Stimulated activated CD4-positive, alpha-beta T cell treated with anti-CD3 and anti-CD28 coated beads, Interleukin-4, amount 100 ng/mL, for 1 hour (primary cell): ENCODE measurements at places on chromosomes 11 and 22.

DNA sequence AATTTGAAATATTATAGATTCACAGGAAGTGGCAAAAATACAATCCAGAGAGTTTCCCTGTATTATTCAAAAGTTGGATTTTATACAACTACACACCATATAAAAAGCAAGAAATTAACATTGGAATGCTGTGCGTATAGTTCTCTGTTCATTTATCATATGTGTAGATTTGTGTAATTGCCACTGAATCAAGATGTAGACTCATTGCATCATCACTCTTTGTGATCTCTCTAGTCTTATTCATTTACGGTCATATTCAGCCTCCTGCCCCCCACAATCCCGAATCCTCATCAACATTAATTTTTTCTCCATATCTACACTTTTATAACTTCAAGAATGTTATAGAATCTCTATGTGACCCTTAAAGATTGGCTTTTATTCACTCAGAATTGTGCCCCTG, 390.6 kb upstream of the B3GAT1 start:
- no peak for DNase-seq

GRCh38 chr22:49393526-49393925, 434.1 kb downstream of the BRD1 start:
- no peak for DNase-seq

DNA sequence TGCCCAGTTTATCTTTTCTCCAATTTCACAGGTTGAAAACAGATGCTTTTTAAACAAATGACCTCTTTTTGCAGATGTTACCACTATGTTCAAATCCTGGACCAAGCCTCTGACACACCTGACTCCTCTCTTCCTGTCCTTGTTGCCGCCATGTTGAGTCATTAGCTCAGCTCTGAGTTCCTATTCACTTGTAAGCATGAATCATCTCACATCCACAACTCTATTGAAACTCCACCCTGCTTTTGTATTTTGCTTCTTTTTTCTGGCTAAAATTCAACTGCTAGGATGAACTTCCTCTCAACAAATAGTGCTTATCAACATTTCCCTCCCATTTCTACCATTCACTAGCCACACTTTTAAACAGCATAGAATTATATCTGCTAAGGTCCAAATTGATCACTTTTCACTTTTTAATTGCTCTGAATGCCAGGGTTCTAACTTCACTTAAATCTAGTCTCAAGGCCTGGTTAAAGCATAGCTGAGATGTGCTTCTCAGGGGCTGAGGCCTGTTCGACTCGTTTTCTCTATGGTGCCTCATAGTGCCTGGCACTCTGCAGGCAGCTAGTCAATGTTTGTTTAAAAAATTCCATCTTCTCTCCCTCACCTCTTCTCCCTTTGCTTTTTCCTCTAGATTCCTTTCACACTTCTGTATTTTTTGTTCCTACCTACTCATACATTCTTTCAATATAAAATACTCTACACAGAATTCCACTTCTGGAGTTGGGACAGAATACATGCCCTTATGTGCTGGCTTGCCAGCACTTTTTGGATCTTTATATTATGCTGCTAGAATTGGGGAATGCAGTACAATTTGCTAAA, 3.9 kb downstream of the JOSD1 start:
- DNase-seq: peak; percentile 26

DNA sequence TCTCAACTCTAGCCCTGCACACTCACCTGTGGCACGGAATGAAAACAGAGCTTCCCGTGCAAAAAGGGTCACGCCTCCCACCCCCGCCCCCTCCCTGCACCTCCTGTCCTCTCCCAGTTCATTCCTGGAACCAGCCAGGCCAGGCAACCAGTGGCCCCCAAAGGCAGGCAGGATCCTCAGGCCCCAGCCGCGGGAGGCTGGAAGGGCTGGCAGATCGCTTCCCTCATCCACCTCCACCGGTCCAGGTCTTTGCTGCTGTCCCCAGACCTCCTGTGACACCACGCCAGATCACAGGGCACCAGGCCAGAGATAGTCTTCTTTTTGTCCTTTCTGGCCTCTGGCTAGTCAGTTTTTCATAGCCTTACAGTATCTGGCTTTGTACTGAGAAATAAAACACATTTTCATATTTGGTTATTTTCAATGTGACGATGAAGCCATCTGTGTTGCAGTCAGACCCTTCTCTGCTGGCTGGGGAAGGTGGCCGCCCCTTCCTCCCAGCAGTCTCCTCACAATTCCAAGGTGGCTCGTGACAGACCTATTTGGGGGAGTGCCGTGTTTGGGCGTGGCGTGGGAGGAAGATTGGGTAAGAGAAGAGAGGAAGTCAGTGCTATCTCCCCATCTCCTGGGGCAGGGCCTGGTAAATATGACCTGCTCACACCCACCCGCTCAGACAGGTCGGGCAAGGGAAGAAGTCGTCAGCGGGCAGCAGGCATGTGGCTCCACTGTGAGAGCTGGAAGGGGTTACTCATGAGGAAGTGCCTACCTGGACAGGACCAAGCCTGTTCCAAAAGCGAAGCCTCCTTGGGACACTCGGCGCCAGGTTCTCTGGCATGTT, 9.1 kb downstream of the SSH3 start:
- peak; percentile 43 for DNase-seq

DNA sequence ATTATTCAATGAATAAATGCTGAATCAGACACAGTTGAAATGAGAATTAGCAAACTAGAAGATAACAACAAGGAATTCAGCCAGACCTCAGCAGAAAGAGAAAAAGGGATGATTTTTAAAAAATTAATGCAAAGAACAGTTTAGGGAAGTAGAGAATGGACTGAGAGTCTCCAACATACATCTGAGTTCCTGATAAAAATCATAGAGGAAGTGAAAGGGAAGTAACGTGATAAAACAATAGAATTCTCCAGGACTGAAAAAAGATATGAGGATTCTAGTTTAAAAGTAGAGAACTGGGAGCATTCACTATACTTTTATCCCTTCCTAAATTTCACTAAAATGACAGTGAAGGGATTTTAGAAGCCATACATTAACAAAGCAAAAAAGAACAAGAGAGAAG, 592.0 kb downstream of the SOX6 start:
- no peak for DNase-seq

- DNase-seq: no peak
Observed at GRCh38 chr11:115170133-115170815, 333.9 kb downstream of the CADM1 start.
